ENCODE measurements at places on chromosomes 12 and 14. TPM values are rescaled to one million over a fixed set of nuclear protein-coding genes. Genes with fewer than 3 reads are reported as not detected.
A peak's percentile ranks its signal among the peaks of the same experiment; 100 is the strongest.

The FAM186B gene
- polyA plus RNA-seq: 0.26 TPM

The CCDC175 gene
- polyA plus RNA-seq: not detected

The TROAP gene
- not detected for polyA plus RNA-seq

The LIN52 gene
- 12.4 TPM for polyA plus RNA-seq

The ASCL1 gene
- not detected for polyA plus RNA-seq

The PIWIL1 gene
- not detected for polyA plus RNA-seq

The VSIG10 gene
- polyA plus RNA-seq: 1.5 TPM

GRCh38 chr14:34665785-34666435, 36.0 kb upstream of the SNX6 start:
- DNase-seq: peak; percentile 64

DNA sequence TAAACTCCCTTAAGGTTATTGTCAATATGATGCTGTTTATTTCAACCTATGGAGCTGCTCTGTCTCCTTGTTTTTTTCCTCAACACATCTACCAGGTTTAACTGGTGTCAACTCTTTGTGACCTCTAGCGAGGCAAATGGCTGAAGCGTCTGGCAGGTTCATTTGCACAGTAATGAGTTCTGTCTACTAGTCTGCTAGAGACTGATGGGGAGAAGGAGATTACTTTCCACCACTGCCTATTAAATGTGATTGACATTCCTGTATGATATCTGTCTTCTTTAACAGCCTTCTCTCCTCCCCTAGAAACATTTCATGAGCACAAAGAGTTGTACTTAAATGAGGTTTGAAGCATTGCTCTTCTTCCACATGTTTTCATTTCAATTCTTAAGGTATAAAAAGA, 253.7 kb downstream of the SLC6A15 start:
- DNase-seq: no peak

DNA sequence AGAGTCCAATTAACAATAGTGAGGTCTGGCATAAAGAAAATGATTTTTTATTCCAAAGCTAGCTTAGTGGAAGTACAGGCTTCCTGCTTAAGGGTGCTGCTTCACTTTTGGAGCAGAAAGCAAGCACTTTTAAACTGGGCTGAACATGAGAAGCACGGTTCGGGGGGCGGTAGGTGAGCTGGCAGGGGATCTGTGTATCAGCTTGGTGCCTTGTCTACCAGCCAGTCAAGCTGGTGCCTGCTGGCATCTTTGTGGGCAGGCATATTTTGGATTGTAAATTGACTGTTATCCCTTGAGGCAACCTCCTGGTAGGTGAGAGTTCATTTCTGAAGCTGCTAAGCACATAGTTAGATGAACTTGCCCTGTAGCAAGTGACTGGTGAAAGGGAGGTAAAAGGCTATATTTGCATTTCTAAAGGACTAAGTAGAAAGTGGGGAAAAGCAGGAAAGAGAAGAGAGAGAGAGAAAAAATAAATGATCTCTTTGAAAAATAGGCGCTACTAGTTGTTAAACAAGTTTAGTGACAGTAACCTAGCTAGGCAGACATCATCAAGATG, 121.1 kb upstream of the SYT10 start:
- DNase-seq: no peak

- no peak for DNase-seq
These were observed 24.7 kb upstream of the MYBPC1 start for GRCh38 chr12:101570047-101570446.

- no peak for DNase-seq
These were observed 2.6 kb upstream of the GSC start for GRCh38 chr14:94772548-94772947.

DNA sequence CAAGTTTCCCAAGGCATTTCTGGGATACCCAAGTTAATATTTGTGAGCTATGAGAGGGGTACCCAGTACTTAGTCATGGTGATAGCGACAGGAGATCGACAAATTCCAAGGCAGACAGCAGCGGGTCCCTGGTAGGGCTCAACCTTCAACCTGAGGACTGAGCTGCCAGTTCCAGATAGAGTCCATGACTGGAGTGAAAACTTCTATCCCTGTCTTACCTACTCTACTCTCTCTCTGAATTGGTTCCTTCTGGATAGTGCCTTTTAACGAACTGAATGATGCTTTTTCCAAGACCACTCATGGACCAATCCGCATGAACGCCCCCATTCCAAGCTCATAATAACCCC, 76.9 kb upstream of the ALG10 start:
- no peak for DNase-seq

DNA sequence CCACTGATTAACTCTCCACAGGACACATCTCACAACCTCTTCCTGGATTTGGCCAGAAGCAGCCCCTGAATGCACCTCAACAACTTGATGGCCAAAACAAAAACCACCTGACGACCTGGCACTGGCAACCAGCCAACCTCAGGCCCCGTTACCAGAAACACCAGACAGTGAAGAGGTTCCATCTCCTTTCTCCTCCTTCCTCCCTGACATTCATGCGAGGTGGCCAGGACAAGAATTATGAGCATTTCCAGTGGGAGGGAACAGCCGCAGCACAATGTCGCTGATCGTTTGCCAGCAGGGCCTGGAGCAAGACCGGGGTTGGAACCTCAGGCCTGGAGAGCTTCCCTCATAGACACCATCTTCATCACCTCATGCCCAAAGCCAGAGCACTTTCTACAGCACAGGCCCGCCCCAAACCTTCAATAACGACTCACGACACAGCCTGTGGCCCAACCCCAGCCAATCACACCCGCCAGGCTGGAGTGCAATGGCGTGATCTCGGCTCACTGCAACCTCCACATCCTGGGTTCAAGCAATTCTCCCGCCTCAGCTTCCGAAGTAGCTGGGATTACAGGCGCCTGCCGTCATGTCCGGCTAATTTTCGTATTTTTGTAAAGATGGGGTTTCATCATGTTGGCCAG, 48.7 kb downstream of the CCDC88C start:
- DNase-seq: no peak

GRCh38 chr14:95117937-95118721, 39.2 kb downstream of the DICER1 start:
- no peak for DNase-seq

DNA sequence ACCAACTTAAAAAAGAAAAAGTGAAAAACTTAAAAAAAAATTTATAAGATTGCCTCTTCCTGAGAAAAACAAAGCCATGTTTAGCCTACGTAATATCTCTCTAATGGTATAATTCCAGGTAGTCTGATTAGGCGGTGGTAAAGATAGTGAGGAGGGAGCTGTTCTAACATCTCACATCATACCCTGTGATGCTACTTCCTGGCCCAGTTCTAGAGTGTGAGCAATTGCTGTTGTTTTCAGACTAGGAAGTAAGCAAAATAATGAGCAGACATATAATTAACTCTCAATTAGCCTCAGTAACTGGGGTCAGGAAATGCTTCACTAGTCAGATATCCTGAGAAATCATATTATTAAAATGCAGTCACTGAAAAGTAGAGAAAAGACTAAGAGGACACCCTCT, 113.9 kb downstream of the PHLDA1 start:
- no peak for DNase-seq

DNA sequence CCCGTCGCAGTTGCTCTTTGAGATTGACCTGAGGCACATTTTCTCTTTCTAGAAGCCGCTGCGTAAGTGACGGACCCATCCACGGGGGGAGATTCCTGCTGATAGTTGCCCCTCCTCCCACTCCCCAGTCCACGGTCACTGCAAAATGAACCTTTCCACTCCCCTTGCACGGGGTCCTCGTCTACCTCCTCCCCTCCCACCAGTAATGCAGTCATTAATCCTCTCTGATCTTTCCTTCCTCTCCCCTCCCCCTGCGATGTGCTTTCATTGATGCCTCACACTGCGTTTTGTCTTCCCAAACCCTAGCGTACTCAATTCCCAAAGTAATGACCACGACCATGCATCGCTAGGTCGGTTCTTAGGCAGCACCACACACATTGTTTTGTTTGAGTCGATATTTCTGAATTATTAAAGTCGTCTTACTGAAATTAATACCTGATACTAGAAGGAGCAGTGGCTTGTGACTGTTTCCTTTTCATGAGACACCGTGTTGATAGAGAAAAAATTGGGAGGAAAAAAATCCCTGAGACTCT, 857 bp downstream of the ETNK1 start:
- DNase-seq: peak; percentile 19

DNA sequence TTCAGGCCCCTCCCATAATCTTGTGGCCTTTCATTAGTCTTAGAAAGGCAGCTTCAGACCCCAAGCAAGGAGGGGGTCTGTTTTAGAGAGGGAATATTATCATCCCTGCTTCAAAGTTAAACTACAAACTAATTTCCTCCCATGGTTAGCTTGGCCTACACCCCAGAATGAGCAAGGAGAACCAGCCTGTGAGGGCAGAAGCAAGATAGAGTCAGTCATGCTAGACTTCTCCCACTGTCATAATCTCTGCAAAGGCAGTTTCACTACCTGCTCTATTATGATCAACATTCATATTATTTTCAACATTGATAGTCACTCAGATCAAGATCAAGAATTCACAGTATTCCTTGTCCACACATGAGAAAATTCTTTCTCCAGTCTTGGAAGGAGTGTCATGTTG, 105.1 kb downstream of the GXYLT1 start:
- DNase-seq: no peak

- no peak for DNase-seq
These were observed 152.1 kb upstream of the PLEKHG7 start for GRCh38 chr12:92550661-92551060.

GRCh38 chr14:96965885-96966595, 168.9 kb downstream of the VRK1 start:
- DNase-seq: no peak

DNA sequence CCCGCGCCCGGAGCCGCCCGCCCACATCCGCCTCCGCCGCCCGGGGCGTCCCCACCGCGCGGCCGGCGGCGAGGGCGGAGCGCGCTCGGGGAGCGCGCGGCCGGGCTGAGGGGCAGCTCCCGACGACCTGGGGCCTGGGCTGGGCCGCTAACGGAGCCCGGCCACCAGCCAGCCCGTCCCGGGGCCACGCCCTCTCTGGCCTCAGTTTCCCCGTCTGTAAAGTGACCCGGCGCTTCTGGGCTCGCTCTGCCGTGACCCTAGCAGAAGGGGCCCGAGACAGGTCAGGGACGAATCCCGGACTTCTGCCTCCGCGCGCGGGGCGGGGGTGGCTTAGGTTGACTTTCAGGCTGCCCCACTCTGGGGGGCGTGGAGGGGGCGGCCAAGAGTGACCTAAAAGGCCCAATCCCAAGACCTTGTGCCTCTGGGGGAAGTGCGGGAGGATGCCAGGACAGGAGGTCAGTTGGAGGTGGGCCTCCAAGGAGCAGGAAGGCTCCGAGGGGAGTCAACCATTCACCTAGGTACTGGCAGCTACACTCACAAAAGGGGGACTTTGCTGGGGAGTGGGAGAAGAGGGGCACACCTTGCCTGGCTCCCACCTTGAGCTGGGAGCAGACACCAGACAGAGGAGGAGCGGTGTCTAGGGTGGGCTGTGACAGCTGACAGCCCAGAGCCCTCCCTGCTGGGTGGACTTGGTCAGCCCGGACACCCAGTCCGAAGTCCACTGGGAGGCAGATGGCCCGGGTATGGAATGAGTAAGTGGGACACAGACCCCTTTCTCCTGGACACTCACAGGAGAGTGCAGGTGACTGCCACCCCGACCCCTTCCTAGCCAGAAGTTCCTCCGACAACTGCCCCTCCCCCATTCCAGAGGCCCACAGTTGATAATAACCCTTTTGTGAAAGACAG, 486 bp upstream of the AKT1 start:
- DNase-seq: peak; percentile 46

DNA sequence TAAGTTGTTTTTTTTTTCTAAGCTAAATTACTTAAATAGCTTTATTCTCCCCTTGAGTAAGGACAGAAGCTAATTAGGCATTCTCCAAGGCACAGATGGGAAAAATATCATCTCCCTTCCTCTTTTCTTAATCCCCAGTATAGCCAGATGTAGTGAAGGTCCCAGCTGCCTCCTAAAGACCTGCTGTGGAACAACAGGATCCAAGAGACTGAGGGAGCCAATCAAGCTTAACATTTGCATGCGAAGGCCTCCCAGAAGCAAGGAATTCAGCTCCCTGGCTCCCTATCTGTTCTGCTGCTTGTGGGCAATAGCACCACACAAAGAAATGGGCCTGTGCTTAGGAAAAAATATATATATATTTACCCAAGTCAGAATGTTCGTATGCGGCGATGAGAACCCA, 255.2 kb downstream of the SYT1 start:
- no peak for DNase-seq
